ENCODE measurements at places on chromosomes 6 and 20.

DNA sequence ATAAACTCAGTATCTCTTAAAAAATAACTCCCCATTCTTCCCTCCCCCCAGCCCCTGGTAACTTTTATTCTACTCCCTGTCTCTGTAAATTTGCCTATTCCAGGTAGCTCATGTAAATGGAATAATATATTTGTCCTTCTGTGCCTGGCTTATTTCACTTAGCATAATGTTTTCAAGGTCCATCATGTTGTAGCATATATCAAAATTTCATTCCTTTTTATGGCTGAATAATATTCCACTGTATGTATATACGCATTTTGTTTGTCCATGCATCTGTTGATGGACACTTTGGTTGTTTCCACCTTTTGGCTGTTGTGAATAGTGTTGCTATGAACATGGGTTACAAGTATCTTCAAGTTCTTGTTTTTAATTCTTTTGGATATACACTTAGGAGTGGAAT, 13.0 kb downstream of the PERP start:
- DNase-seq, result no peak

GRCh38 chr6:104566411-104566810, 293.3 kb downstream of the HACE1 start:
- DNase-seq, result no peak

DNA sequence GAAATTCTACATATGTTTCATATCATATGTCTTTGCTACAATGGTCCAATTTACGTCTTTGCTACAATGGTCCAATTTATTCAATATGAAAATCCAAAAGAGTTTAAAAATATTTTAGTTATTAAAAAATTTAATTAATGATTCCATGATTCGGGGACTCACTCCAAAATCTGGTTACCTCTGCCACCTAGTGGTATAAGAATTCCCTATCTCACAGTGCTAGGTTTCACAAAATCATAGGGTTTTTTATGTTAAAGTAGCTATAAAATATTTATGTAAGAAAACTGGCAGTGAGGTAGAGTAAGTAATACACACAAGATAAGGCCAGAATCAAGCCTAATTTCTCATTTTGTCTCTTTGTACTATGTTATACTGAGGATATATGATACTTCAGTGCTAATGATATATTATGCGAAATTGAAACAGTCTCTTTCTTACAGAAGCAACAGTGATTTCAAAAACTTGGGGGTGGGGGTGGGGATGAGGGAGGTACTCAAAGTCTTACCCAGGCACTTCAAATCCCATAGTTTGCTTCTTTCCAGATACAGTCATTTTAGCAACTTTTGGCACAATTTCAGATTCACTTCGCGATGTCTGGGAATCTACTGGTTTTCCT, 52.3 kb downstream of the HBS1L start:
- peak; percentile 31 for DNase-seq

GRCh38 chr6:32188381-32189068, 1.5 kb downstream of the PBX2 start:
- DNase-seq, result no peak

- DNase-seq, result no peak
These were observed 36.7 kb downstream of the SRC start for GRCh38 chr20:37382482-37383120.

- no peak for DNase-seq
These were observed 18.4 kb upstream of the BLOC1S5 start for GRCh38 chr6:8082572-8082953.

DNA sequence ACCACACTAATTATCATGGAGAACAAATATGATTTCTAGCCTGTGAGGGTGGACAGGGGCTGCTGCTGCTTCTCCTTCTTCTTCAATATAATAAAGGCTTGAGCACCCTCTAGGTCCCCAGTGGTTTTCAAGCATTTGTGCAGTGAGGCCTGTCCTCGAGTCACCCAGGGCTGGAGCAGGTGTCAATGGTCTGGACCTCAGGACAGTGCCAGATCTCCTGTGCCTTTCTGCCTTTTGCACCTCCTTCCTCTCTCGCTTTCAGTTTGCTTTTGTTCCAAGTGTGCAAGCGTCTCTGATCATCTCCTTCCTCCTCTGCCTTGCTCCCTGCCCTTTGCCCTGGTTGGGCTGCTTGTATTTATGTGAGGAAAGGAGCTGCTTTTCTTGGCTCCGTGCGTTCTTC, 152.2 kb upstream of the SYNDIG1 start:
- DNase-seq, result no peak

GRCh38 chr6:105553171-105553570, 150.3 kb upstream of the PREP start:
- no peak for DNase-seq
